ENCODE measurements at places on chromosomes 13 and 19.
A peak's percentile ranks its signal among the peaks of the same experiment; 100 is the strongest.

DNA sequence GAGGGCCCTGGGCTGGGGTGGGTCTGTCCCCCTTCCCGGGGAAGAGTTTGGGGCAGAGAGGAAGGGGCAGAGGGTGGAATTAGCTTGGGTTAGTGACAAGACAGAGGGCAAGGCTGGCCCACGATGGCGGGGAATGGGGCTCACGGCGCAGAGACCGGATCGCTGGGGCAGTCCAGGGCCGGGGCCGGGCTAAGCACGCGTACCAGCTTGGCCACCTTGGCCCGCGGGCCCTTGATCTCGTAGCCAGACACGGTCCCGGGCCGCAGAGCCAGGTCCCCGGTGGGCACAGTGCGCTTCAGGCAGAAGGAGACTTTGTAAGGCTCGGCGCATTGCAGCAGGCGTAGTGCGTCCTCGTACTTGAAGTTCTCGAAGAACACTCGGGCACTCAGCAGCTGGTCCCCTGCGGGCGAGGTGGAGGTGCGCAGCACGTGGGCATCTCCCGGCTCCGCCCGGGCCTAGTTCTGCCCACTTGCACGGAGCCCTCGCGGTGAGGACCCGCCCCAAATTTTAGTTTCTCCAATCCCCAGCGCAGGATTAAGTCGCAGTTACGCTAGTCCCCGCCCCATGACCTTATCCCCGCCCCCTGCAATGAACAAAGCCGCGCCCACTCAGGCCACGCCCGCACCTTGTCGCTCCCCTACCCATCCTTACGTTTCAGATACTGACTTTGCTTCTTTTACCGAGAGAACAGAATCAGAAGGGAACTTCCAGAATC, 8.6 kb upstream of the HIPK4 start:
- no peak for DNase-seq

- no peak for DNase-seq
Measured at GRCh38 chr13:44790289-44790688, 199.0 kb downstream of the NUFIP1 start.

- DNase-seq: no peak
Measured at GRCh38 chr13:33272531-33273124, 12.9 kb downstream of the STARD13 start.

- DNase-seq: no peak
Measured at GRCh38 chr19:30521937-30522336, 149.8 kb downstream of the ZNF536 start.

- DNase-seq: no peak
Measured at GRCh38 chr13:75220238-75220542, 261.8 kb downstream of the TBC1D4 start.

DNA sequence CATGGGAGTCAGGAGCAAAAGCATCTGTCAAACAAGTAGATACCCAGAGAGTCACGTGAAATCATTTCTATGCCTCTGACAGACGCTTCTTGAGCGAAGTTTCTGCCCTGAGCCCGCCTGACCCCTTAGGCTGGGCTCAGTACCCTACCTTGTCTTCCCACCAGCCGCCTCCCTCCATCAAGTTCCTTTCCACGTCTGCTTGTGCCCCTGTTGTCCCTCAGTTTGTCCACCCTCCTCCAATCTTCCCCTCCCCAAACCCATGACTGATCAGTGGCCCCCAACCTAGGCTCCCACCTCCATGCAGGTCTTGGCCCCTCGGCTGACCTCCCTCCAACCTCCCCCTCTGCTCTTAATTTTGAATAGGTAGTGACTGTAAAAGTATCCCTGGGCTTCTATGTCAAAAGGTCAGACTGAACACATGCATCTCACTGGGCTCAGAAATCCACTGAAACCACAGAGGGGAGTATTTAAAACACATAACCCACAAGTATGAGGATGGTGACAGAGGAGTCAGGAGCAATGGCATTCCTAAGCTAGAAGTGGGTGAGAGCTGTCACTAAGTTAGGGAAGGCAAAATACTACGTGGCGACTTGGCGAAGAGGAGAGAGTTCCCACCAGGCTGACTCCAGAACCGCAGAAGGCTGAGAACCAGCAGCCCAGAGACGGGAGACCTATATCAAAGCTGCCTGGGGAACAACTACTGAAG, 1.7 kb upstream of the ZNF446 start:
- no peak for DNase-seq

GRCh38 chr13:57760951-57761350, 129.4 kb downstream of the PCDH17 start:
- no peak for DNase-seq

- no peak for DNase-seq
Measured at GRCh38 chr13:110268061-110268460, 38.9 kb downstream of the COL4A1 start.

GRCh38 chr19:42919757-42920079, 2.0 kb upstream of the PSG6 start:
- DNase-seq: no peak

GRCh38 chr13:66887088-66887487, 343.0 kb downstream of the PCDH9 start:
- no peak for DNase-seq

GRCh38 chr13:44104197-44104490, 224.4 kb downstream of the LACC1 start:
- DNase-seq: no peak

- DNase-seq: peak; percentile 38
Measured at GRCh38 chr19:1284979-1285736, 515 bp upstream of the EFNA2 start.

DNA sequence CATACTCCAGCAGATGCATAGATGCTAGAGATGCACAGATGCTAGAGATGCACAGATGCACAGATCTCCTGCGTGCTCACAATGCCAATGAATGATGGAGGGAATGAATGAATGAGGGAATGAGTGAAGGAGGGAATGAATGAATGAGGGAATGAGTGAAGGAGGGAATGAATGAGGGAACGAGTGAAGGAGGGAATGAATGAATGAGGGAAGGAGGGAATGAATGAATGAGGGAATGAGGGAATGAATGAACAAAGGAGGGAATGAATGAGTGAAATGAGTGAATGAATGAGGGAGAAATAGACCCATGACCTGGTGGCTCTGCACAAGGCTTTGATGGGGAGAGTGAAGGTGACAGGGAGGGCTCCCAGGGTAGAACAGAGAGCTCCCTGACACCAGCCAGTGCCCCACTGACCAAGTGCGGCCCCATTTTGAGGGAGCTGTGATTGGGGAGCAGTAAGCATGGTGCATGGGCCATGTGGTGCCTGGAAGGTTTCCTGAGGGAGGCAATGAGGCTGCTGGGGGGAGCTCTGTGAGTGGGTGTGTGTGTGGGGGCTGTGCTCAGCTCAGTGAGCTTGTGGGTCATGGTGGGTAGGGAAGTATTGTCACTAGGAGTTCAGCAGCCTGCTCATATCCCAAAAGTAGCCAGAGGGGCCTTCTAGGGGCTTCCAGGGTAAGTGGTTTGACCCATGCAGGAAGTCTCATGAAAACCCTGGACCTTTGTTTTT, 12.7 kb downstream of the SLC27A1 start:
- no peak for DNase-seq
